ENCODE measurements at places on chromosomes 11 and 22. TPM values are rescaled to one million over a fixed set of nuclear protein-coding genes. Genes with fewer than 3 reads are reported as not detected.

Gene LRRC51
- 7.1 TPM for total RNA-seq

Gene NDUFV1
- 193 TPM for total RNA-seq

Gene IGSF9B
- 66.2 TPM for total RNA-seq

Gene ENTHD1
- total RNA-seq: 0.13 TPM

Gene RASSF10
- not detected for total RNA-seq

Gene C1QTNF5
- not detected for total RNA-seq

Gene CKAP5
- 160 TPM for total RNA-seq

Gene C11orf97
- total RNA-seq: not detected

Gene ABCC8
- total RNA-seq: not detected

Gene MSANTD2
- total RNA-seq: 9.4 TPM

Gene LIF
- 94.6 TPM for total RNA-seq

Gene SLC22A25
- total RNA-seq: not detected

Gene CTSD
- 172 TPM for total RNA-seq

Gene ANKK1
- not detected for total RNA-seq

Gene RIC3
- total RNA-seq: 4.8 TPM

Gene VSIG2
- total RNA-seq: 0.55 TPM

Gene GLYATL1
- total RNA-seq: not detected

Gene GUCY1A2
- total RNA-seq: not detected

Gene NRGN
- total RNA-seq: 8.4 TPM

Gene OSM
- 103 TPM for total RNA-seq
